ENCODE measurements at places on chromosomes 1 and 21.

- DNase-seq, result no peak
Observed at GRCh38 chr1:226688808-226689207, 50.3 kb downstream of the ITPKB start.

GRCh38 chr1:114666954-114667353 is 2.9 kb downstream of the DENND2C start:
- DNase-seq, result no peak

GRCh38 chr21:46095814-46096595 is 1.9 kb upstream of the COL6A2 start:
- DNase-seq, result no peak

DNA sequence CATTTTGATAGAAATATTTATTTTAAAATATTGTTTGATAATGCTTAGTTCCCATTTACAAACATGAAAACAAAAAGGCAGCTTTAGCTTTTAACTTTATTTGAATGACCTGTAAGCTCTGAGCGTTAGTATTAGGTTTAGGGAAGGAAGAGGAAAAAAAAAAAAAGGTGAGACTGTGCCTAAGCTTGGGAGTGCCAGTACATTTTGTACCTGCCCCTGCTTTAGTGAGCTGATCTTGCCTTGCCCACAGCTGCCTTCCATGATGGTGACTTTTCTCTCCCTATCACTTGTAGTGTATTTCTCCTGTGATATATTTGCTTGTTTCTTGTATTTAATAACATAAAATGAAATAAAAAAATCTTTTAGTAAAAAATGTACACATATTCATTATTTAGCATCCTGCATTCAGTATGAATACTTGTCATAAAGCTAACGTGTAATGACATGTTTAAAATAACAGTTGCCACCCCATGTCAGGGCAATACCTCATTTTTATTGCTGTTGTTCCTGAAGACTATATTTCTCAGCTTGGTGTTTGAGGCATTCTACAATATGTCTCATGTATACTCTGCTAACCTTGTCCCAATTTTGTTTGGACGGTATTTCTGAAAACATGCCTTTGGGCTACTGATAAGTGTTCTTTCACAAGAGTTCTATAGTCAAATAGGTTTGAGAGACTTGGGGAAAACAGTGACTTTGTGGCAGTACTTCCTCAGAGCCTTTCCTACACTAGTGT is 76.3 kb downstream of the NEK7 start:
- DNase-seq, result no peak

DNA sequence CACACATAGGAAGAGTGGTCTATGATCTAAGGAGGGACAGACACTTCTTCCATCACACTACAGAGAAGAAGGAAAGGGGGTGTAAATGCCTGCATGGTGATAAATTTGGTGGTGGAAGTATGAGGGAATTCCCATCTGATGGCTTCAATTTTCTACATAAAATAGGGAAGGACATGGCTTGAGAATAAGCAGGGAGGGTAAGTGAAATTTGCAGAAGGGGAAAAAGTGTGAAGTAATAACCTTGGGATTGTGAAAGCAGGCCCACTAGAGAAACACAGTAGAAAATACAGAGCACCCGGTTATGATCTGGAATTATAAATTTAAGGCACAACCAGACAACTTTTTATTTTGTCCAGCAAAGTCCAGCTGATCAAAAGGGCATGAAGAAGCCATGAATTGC is 22.7 kb upstream of the HIVEP3 start:
- no peak for DNase-seq

- no peak for DNase-seq
Observed at GRCh38 chr1:170471398-170472053, 60.4 kb upstream of the GORAB start.

DNA sequence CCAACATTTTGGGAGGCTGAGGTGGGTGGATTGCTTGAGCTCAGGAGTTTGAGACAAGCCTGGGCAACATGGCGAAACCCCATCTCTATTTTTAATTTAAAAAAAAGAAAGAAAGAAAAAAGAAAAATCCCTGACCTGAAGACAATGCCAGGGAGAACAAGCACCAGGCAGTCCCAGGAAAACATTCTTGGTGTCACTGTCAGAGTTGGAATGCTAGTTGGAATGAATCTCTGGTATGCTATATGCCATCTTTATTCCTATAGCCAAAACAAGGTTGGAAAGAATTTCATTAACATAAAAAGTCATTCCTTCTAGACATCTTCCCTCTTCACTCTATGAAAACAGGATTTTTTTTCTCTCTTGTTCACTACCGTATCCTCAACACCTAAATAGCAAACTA is 2.8 kb downstream of the DNAJC8 start:
- DNase-seq, result no peak

Measured in stimulated activated naive CD8-positive, alpha-beta T cell treated with anti-CD3 and anti-CD28 coated beads, Interleukin-15, amount 100 ng/mL, for 72 hours (primary cell).